ENCODE measurements at places on chromosomes 6 and 20.

DNA sequence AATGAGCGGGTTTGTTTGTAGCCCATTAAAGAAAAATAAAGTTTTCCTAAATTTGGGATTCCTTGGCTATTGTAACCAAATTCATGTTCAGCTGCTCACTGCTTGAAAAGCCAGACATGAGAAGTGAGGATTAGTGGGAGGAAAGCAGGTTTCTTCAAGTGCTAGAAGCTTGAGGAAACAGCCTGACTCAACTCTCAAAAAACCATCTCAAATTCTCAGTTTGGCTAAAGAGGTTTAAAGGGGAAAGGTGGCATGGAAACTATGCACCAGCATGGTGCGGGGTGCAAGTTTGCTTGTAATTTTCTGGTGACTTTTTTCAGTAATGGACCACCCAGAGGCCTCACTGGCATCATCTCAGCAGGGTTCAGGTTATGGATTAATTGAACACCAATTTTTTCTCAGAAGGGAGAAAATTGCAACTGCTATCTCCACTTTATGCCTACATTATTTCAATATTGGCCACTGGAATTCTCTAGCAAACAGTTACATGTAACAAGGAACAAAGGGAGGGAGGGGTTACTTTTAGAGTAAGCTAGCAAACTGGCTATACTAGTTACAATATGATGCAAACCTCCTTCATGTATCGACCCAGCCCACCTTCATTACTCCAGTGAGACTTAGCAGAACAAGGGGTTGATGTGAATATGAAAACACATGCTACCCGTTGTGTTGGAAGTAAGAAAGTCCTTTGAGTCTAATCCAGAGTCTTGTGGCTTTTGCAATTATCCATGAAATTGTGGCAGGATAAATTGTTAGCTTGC, 85.0 kb upstream of the IFNGR1 start:
- no peak for DNase-seq

DNA sequence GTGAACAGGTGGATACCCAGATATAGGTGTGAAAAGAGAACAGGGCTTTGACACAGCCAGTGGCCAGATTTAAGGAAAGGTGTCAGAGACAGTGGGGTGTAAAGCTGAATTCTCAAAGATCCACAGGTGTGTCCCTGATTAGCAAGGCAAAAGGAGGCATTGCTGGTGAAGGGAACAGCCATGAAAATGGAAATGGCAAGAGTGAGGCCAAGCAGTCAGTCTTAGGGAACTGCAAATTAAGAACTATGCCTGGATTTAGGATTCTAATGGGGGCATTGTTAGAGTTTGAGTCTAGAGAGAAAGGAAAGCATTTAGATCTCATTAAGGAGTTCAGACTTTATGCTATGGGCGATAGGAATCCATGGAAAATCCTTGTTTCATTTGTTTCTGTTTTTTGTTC, 789.2 kb downstream of the MAFB start:
- DNase-seq: no peak

- peak; percentile 61 for DNase-seq
These were observed 35.2 kb upstream of the HLA-G start for GRCh38 chr6:29792123-29793035.

- no peak for DNase-seq
These were observed 480.2 kb upstream of the RNF217 start for GRCh38 chr6:124482071-124482491.

DNA sequence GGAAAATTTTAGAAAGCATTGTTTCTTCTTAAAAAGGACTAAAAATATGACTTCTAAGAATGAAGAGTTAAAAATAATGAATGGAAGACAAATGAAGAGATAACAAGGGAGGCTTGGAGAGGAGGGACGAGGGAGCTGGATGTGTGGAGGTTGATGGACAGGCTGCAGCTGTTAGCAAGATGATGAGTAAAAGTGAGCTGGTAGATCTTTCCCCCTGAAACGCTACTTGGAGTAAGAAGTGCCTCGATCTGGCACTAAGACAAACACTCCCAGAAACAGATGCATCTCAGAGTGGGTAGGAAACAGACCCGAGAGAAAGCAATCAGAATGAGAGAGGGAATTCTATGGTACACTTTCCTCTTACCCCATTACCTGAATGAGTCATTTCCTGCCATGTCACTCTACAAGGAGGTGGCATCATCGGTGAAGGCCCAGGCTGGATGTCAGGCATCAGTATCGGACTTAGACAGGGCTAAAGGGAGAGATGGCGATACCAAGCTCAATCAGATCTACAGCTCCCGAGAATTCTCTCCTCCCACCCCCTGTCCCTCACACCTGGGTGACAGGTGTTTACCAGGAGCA, 154.1 kb upstream of the BMP2 start:
- no peak for DNase-seq

- no peak for DNase-seq
These were observed 82.2 kb downstream of the COL19A1 start for GRCh38 chr6:69948479-69949114.

DNA sequence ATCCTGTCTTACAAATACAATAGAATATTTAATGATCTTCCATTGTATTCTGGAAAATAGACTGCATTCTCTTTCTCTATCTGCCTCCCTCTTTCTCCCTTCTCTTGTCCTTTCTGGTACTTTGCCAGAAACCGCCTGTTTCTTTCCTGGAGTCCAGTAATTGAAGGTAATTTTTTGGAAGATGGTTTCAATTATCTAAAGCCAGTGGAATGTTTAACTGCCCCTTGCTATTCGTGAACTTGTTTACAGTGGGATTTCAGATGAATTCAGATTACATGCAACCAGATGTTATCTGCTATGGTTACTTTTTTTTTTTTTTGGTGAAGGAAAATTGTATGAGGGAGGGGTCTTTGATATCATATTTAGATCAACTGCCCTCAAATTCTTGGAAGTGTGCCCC, 655.5 kb upstream of the FLRT3 start:
- DNase-seq: no peak

GRCh38 chr6:1181939-1182605, 129.8 kb upstream of the FOXQ1 start:
- no peak for DNase-seq

DNA sequence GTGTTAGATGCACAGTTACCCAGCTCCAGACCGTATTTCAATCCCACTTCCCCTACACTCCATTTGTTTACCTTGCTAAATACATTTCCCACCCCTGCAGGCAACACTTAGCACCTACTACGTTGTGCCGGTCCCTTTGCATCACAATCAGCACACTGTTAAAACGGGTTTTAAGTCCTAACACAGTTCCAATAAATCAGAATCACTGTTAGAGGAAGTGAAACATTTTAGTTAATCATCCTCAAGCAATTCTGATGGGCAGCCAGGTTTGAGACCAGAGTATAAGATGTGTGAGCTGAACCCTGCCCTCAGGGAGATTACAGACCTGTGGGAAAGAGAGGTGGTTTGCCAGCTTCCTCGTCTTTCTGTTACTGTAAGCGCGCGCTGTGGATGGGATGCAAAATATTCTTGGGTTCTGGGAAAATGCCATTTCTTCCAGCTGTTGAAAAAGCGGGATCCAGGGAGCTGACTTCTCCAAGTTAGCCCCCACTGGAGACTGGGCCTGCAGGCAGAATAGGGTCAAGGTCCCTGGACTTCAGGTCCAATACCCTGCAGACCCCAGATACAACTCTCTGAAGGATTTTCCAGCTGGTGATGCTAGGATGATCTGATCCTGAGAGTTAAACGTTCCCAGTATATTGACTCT, 3.1 kb downstream of the ZCCHC3 start:
- no peak for DNase-seq

- DNase-seq: no peak
These were observed 153.3 kb downstream of the SCML4 start for GRCh38 chr6:107670792-107671199.

GRCh38 chr6:166855416-166855815, 100.9 kb downstream of the RNASET2 start:
- no peak for DNase-seq

GRCh38 chr6:37160922-37161778, 8.8 kb upstream of the PIM1 start:
- no peak for DNase-seq
